ENCODE measurements at places on chromosomes 1 and 21.

DNA sequence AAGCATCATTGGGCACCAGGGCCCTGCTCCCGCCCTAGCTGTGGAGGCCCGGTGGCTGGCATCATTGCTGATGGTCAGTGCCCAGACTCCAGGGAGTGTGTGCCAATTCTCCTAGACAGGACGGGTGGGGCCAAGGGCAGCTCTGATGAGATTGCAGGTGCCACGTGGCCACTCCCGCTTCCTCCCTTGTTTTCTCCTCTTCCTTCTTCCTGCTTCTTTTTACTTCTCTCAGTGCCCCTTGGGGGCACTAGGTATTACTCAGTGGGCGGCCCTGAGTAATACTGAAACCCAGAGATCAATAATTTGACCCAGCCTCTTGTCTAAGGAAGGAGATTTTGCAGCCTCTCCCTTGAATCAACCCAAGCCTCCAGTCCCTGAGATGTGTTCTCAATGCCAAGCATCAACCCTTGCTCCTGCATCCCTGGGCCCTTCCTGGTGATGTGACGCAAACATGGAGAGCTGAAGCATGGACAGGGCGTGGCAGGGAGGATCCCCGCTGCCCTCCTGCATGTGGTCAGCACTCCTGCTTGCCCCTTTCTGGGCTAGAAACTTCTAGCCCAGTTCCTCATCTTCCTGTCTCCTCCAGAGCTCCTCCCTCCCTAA is 32.4 kb downstream of the CDK18 start:
- DNase-seq = no peak

DNA sequence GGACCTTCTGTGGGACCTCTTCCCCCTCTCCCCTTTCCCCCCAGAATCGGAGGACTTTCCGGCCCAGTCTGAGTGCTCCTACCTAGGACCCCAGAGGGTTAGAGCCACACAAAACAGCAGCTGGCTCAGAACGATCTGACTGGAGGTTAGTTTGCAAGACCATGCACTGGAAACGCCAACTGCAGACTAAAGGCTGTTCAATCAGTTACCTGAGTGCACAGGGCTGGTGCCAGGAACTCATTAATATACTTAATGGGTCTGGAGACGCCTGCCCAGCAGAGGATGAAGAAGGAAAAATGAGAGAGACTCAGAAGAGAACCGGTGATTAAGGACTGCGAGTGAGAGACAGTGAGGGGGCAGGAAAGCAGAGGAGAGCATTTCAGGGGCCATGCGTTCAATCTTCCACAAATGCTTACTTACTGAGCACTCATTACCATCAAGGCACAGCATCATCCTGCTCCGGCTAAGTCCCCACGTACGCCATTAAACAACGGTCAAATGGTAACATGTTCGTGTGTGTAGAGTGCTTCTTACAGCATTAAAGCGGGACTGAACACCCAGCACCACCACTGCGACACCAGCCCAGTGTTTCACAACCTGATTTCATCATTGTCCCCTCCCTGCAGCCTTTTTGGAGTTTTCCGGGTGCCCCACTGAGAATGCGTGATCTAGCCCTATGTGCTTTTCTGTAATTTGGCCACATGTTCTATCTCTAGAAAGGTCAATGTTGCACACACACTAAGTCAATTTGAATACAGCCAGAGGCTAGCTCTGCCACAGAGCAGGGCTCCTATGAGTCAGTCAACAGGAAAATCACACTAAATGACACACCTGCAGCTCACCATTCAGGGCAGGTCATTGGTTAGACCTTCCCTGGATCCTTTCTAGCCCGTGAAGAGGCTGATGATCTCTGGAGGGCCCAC is 7.6 kb downstream of the ENO1 start:
- no peak for DNase-seq

- DNase-seq = no peak
These were observed 338.5 kb downstream of the KCTD3 start for GRCh38 chr1:215905493-215906115.

DNA sequence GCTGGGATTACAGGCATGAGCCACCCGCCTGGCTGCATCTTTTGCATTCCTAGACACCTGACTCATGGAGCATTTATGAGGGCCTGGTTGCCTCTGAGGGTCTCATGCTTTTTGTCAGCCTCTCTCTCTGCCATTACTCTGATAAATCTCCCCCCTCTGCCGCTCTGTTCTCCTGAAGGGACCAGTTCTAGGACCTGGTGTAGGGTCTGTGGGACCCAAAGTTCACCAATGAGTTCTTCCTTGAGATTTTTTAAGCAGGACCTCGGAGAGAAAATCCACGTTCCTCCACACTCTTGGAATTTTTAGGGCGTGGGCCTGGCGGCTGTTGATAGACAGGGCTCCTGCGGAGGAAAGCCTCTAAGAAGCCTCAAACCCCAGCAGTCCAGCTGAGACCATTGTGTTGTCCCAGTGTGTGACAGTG is 91.9 kb upstream of the ERRFI1 start:
- DNase-seq = no peak

GRCh38 chr1:19710825-19711611 is 46.3 kb downstream of the HTR6 start:
- no peak for DNase-seq

- no peak for DNase-seq
These were observed 53.2 kb downstream of the NID1 start for GRCh38 chr1:236011641-236012040.

GRCh38 chr1:186514367-186514766 is 53.5 kb upstream of the PDC start:
- DNase-seq = no peak

DNA sequence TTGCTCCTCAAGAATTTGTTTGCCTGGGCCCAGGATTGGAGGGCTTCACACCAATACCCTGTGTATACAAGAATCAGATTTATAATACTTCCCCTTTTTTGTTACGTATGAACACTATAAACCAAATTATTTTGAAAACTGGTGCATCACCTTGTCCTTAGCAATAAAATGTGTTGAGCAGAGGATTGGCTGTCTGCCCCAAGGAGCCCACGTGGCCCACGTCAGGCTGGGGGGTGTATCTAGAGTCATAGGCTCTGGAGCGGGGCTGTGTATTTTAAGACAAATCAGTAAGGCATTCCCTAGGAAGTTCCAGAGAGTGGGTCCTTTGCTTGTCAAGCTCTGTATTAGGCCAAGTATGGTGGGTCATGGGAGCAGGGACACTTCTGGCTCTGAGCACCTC is 2.0 kb upstream of the ST3GAL3 start:
- DNase-seq = no peak

GRCh38 chr1:75745276-75745675 is 20.8 kb downstream of the ACADM start:
- DNase-seq = no peak

- no peak for DNase-seq
These were observed 7.4 kb upstream of the TRIM58 start for GRCh38 chr1:247849616-247850015.

DNA sequence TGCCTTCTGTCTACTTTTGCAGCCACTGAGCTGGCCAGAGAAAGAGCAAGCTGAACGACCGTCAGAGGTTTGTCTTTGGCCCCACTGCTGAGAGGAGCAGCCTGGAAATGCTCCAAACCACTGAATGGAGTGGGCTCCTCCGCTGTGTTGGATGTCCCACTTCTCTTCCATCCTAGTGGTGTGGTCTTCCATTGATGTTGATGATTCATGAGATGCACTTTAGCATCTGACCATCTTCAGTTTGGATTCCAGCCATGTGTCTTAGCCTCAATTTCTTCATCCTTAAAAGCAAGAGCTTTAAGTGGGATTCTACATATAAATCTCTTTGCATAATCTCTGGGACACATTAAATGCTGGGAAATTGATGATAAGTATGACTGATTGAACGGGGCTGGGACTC is 276.9 kb downstream of the SIPA1L2 start:
- no peak for DNase-seq

GRCh38 chr1:100883963-100884362 is 10.7 kb downstream of the EXTL2 start:
- DNase-seq = no peak

DNA sequence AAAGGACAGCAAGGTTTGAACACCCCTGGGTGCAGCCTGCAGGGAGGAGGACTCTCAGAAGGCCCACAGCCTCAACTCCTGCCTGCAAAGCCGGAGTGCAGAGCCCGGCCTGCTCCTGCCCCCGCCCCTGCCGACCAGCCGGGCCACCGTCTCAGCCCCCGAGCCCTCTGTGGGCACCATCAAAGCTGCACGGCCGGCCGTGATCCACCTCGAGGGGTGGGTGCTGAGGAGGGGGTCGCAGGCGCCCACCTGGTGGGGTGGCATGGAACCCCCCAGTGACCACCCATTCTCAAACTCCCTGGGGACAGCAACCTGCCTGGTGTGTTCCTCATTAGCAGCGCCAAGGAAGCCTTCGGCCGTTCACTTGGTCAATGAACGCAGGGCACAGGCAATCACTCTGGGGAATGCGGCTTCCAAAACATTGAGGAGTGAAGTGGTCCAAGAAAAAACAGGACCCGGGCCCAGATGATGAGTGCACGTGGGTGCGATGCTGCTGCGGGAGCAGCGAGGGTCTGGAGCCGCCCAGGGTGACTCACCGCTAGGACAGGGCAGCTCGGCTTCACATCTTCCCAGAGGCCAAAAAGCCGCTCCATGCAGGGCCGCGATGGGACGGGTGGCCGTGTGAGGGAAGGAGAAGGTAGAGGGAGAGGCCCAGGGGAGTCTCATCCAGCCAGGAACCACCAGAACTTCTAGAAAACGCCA is 157.6 kb downstream of the NPHP4 start:
- no peak for DNase-seq

DNA sequence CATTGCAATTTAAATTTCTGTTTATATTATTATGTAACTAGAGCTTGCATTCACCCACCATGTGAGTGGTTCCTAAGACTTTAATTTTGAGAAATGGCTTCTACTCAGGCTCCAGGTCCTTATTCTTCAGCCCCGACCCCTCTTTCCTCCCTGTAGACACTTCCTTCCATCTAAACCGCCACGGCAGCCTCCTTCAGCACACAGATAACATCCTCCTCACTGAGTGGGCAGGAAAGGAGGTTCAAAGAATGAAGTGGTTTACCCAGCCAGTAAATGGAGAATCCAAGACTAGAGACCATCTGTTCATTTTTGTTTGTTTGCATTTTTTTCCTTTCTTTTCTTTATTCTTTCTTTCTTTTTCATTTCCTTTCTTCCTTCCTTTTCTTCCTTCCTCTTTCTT is 37.1 kb upstream of the SOD1 start:
- DNase-seq = no peak

GRCh38 chr1:108010581-108010980 is 45.6 kb upstream of the VAV3 start:
- no peak for DNase-seq

- no peak for DNase-seq
These were observed 470.6 kb downstream of the PTPRU start for GRCh38 chr1:29706936-29707335.

GRCh38 chr21:42633858-42634257 is 19.6 kb upstream of the PDE9A start:
- DNase-seq = no peak

DNA sequence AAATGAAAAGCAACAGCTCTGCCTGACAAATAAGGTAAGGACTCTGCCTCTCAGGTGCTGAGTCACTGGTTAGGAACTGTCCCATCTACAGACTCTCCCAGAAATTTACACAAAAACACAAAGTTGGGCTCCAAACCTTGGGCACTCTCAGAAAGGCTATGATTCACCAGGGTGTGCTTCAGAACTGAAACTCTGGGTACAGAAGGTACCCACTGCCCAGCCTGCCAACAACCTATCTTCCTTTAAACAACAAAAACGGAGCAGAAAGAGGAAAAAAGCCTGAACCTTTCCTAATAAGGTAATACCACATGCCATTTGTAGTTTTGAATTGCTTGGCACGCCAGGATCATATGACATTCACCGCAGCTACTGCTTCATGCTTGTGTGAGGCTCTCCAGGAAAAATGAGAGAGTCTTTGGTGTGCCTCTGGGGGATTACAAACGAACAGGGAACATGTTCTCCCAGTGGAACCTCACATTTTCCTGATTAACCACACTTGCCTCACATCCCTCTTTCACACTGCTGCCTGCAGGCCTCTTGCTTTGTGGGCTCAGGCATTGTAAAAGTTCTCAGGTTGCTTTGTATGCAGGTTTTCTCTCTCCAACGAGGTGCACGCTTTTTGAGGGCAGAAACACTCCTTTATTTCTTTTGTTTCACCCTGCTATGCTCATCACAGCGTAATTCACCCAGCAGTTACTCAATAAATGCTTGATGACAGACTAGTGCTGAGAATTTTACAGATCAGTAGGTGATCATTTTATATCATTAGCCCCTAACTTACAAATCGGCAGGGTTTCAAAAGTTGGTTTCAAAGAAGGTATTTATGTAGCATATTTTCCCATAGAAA is 65.1 kb downstream of the GADD45A start:
- no peak for DNase-seq

GRCh38 chr1:229070168-229070567 is 200.7 kb upstream of the RAB4A start:
- no peak for DNase-seq

DNA sequence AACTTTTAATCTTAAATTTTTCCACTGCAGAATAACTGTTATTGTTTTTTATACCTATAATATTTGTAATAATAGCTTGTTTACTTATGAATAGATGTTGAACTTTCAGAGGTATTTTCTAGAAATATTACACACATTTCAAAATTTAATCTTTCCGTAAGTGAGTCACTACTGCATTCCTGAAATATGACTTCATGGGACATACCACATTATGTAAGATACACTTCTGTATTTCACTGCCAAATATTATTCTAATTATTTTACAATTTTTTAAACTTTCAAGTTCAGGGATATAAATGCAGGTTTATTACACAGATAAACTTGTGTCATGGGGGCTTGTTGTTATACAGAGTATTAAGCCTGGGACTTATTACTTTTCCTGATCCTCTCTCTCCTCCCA is 2220.5 kb downstream of the NCAM2 start:
- no peak for DNase-seq

DNA sequence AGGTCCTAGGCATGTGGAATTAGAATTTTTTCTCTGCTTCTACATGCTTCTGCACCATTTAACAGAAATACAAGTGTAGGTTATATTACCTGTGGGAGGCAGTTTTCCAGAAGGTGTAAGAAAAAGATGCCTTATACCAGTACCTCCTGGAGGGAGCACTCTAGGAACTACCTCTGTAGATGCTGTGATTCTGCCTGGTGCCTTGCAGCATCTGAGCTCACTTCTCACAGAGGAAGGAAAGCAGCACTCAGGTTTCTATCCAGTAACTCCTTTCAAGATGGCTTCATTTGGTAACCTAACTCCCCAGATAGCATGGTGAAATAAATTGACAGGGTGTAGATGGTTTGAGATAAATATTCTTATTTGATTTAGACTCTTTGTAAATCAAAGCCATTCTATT is 50.3 kb downstream of the GIPC2 start:
- no peak for DNase-seq

DNA sequence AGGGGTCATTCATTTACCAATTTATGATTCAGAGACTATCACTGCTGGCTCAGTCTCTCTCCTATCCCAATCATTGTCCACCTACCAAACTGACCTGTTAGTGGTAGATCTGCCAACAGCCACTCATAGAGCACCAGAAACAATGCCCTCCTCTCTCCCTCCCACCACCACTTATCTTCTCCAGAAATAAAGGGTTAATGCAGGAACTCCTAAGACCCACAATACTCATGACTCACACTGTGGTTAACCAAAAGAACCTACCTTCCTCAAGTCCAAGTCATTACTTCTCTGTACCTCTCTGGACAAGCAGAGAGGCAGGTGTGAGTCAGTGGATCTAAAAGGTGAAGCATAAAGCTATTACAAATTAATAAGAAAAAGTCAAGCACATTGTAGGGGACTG is 40.9 kb upstream of the CAMK1G start:
- DNase-seq = no peak
